Endothelial cell of umbilical vein (primary cell): ENCODE measurements at places on chromosomes 3 and 15. TPM values are rescaled to one million over a fixed set of nuclear protein-coding genes. Genes with fewer than 3 reads are reported as not detected.
A peak's percentile ranks its signal among the peaks of the same experiment; 100 is the strongest.

The AQP9 gene
- total RNA-seq: not detected in 2 replicates

- peaks cover 28% of the 10 kb centered on the region for H3K36me3 ChIP-seq
- H3K4me3 ChIP-seq: no peak overlapping the region
- H3K27ac ChIP-seq: peak overlapping the region; percentile 72
- peaks cover 29% of the 10 kb centered on the region for H3K4me1 ChIP-seq
- no peaks in the 10 kb centered on the region for H3K27me3 ChIP-seq
Observed at GRCh38 chr3:133591271-133591742, 17.8 kb downstream of the CDV3 start.

DNA sequence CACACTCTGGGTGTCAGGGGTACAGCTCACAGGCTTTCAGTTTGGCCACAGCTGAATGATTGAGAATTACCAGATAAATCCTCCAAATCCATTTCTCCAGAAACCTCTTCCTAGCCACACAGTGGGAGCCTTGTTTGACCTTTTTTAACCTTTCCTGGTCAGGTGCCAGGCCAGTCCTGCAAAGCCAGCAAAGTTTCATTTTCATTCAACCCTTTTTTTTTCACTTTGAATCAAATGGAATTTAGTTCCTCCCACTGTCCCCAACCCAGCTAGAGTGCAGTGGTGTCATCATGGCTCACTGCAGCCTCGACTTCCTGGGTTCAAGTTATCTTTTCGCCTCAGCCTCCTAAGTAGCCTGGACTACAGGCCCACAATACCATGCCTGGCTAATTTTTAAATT, 67.8 kb downstream of the NSUN3 start:
- DNase-seq: no peak
- no peak overlapping the region for H3K27ac ChIP-seq
- H3K4me1 ChIP-seq: no peaks in the 10 kb centered on the region
- H3K27me3 ChIP-seq: no peaks in the 10 kb centered on the region
- H3K4me3 ChIP-seq: no peak overlapping the region

The LRTM1 gene
- total RNA-seq: not detected in 2 replicates

GRCh38 chr15:100803171-100803440, 76.5 kb upstream of the ALDH1A3 start:
- no peaks in the 10 kb centered on the region for H3K36me3 ChIP-seq
- no peak overlapping the region for H3K27ac ChIP-seq
- no peaks in the 10 kb centered on the region for H3K4me1 ChIP-seq
- DNase-seq: no peak
- peaks cover 3% of the 10 kb centered on the region for H3K27me3 ChIP-seq
- no peak overlapping the region for H3K4me3 ChIP-seq

- H3K4me3 ChIP-seq: no peak overlapping the region
- peaks cover 34% of the 10 kb centered on the region for H3K27me3 ChIP-seq
- no peak overlapping the region for H3K27ac ChIP-seq
- H3K4me1 ChIP-seq: peaks cover 13% of the 10 kb centered on the region
- no peaks in the 10 kb centered on the region for H3K36me3 ChIP-seq
Observed at GRCh38 chr3:127456471-127457093, 134.0 kb downstream of the TPRA1 start.

The LSAMP gene
- not detected in 2 replicates for total RNA-seq

GRCh38 chr3:47291158-47291753, 8.5 kb downstream of the KLHL18 start:
- no peak overlapping the region for H3K27ac ChIP-seq
- peaks cover 2% of the 10 kb centered on the region for H3K36me3 ChIP-seq

DNA sequence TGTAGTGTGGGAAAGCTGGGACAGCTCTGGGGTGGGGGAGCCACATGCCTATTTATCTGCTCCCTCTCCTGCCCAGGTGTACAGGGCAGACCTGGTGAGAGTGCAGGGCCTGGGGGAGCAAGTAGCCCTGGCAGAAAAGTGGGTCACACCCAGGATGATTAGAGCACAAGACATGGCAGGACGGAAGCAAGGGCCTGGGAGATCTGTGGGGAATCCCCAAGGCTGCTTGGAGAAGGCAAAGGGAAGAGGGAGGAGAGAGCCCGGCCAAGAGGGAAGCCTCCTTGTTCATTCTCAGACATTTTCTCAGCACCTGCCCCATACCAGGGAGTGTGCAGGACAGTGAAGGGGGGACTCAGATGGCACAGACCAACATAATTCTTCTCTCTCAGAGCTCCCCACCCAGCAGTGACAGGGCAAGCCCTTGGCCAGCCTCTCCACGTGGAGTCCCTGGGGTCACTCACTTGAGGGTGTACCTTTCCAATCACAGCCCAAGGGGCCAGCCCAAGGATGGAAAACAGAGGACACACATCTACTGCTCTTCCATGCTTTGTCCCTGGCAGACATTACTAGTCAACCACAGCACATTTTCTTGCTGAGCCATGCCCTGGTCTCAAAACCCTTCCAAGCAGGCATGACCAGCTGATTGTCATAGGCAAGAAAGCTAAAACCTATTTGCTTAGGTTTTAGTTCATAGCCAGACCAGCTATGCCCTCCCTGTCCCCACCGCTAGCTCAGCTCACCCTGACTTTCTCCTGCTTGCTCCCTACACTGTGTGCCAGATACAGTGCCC, 4.9 kb upstream of the DUSP7 start:
- no peak for DNase-seq
- H3K4me1 ChIP-seq: peaks cover 18% of the 10 kb centered on the region
- H3K27ac ChIP-seq: no peak overlapping the region
- no peaks in the 10 kb centered on the region for H3K36me3 ChIP-seq
- H3K27me3 ChIP-seq: no peaks in the 10 kb centered on the region

DNA sequence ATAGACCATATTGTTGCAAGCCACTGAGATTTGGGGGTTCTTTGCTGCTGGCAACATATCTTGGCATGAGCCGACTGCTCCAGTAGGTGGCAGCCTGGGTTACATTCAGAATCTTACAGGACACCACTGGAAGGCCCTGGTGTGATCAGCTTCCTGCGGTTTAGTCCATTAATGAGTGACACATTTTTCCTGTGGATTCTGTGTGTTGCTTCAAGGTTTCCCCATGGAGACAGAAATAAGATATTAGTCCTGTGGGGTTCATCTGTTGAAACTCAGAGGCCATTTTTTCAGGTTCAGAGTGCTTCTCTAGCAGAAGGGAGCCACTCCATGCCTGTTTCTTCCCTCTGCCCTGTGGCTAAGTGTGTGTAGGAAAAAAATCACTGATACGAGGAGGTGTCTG, 116.2 kb downstream of the MFSD1 start:
- no peaks in the 10 kb centered on the region for H3K27me3 ChIP-seq
- peak; percentile 83 for DNase-seq
- H3K36me3 ChIP-seq: no peaks in the 10 kb centered on the region

GRCh38 chr15:65906396-65906795, 37.1 kb downstream of the RAB11A start:
- H3K27ac ChIP-seq: no peak overlapping the region
- H3K36me3 ChIP-seq: peaks cover 3% of the 10 kb centered on the region
- H3K4me1 ChIP-seq: peaks cover 15% of the 10 kb centered on the region
- no peaks in the 10 kb centered on the region for H3K27me3 ChIP-seq
- DNase-seq: no peak

The RTP3 gene
- total RNA-seq: not detected in 2 replicates

The THRB gene
- 0.18 TPM in 1 of 2 replicates, not detected in the other for total RNA-seq

- no peaks in the 10 kb centered on the region for H3K36me3 ChIP-seq
- no peaks in the 10 kb centered on the region for H3K27me3 ChIP-seq
- peaks cover 25% of the 10 kb centered on the region for H3K4me1 ChIP-seq
- H3K27ac ChIP-seq: peak overlapping the region; percentile 64
Observed at GRCh38 chr3:29525254-29525881, 244.5 kb downstream of the RBMS3 start.

GRCh38 chr3:177045222-177045621, 152.1 kb downstream of the TBL1XR1 start:
- H3K36me3 ChIP-seq: peaks cover 33% of the 10 kb centered on the region
- no peak overlapping the region for H3K4me3 ChIP-seq
- H3K27ac ChIP-seq: no peak overlapping the region

GRCh38 chr3:121696186-121696585, 35.5 kb upstream of the HCLS1 start:
- H3K27ac ChIP-seq: no peak overlapping the region
- no peaks in the 10 kb centered on the region for H3K27me3 ChIP-seq
- DNase-seq: no peak
- H3K4me1 ChIP-seq: no peaks in the 10 kb centered on the region

DNA sequence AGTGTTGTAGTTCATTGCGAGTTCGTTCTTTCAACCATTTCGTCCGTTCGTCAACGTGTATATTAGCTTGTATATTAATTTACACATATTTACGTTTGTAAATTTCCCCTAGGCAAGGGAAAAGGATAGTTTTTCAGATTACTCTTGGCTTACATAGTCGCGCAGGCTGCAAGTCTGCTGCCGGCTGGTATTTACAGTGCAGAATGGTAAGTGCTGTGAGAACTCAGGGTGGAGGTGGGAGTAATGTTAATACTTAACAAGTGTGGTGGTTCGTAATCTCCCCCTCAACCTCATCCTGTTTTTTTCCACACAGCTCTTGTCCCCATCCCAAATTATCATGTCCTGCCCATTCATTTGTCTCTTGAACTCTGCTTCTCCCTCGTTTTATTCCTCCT, 766 bp downstream of the FAM98B start:
- DNase-seq: no peak
- peaks cover 9% of the 10 kb centered on the region for H3K4me1 ChIP-seq
- H3K4me3 ChIP-seq: peak overlapping the region; percentile 96
- H3K27me3 ChIP-seq: no peaks in the 10 kb centered on the region
- H3K27ac ChIP-seq: peak overlapping the region; percentile 75

The HYAL2 gene
- 266 and 279 TPM in 2 replicates for total RNA-seq
